GM06990 (cell line): ENCODE measurements at places on chromosomes 1 and 21.
A peak's percentile ranks its signal among the peaks of the same experiment; 100 is the strongest.

GRCh38 chr1:65170511-65171142 lies 22.6 kb downstream of the AK4 start:
- DNase-seq: no peak

DNA sequence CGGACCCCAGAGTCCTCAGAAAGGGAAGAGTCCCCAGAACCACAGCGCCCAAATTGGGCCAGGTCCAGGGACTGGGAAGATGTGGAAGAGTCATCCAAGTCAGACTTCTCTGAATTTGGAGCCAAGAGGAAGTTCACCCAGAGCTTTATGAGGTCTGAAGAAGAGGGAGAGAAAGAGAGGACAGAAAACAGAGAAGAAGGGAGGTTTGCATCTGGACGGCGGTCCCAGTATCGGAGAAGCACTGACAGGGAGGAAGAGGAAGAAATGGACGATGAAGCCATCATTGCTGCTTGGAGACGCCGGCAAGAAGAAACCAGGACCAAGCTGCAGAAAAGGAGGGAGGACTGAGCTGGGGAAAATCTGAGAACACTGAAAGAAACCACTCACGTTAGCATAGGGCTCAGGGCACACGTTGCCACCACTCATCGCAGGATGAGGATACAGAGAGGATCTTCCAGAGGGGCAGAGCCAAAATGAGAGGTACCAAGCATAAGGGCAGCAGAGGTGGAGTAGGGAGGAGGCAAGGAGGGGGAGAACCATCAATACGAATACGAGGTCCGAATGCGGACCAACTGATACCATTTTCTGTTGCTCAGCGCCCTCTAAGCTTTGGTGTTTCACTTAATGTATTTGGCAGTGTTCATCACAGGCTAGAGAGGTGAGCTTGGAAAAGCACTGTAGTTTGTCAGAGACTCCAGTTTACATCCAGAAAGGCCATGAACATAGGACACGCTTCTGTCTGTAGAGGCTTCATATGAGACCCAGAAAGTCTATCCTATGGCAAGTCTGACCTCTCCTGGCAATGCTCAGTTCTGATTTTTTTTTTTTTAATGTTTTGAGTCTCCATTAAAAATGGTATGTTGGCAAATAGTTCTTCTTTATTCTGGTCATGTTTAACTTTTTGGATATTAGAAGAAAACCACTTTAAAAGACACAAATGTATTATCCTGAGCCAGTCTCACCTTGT lies 34.7 kb downstream of the STYXL2 start:
- no peak for DNase-seq

DNA sequence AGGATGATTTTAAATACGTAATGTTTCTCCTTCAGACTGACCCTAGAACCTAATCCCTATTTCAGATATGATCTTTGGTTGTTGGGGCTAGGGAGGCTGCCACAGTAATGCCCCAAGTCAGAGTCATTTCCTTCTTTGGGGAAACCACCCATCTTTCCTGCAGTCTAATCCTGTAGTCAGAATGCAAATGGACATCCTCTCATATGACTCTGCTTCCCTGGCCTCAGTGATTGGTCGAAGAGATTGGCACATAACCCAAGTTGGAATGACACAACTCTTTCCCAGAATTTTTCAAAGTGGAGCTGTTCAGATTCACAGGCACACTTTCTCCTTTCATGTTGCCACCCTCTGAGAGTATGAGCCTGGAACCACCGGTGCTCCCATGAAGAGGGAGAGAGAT lies 58.8 kb upstream of the ZNF644 start:
- no peak for DNase-seq

- DNase-seq: no peak
These were observed 68.3 kb upstream of the RC3H1 start for GRCh38 chr1:174090471-174090870.

DNA sequence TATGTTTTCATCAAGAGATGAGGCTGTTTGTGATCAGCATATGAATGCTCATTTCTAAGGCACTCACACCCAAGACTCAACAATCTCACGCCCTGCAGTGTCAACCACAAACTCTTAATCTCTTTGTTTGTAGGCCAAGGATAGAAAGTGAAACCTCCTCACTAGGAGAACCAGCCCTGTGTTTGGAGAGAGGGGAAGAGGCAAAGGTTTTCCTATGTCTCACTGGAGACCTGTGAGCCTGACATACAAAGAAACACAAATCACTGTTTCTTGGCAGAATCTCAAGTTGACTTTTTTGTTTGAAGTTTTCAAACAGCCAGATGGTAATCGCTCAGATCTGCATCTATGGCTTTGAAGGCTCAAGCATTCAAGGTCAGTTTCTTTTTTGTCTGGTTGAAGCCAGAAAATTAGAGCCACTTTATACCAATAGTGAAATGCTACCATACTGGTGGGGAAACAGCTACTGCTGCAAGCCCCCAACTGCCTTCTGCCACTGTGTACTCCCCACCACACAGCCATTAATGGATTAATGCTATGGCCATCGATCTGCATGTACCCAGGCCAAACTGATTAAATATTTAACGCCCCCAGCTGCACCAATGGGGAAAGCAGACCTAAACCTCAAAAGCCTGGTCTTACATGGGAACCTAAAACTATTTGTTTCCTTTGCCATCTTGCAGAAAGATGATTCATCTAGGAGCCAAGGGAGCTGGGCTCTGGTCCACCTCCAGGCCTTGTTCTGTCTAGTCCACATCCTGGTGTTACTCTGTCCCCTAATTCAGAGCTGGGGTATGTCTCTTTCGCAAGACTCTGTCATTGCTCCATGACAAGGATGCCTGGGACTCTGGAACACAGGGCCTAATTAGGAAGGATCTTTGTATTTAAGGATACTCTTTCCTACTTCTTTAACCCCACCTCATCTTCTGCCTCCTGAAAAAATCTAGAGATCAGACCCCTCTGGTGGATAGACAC lies 16.3 kb downstream of the PDZK1 start:
- DNase-seq: peak; percentile 25

- DNase-seq: no peak
These were observed 16.0 kb downstream of the TYW3 start for GRCh38 chr1:74748960-74749359.

DNA sequence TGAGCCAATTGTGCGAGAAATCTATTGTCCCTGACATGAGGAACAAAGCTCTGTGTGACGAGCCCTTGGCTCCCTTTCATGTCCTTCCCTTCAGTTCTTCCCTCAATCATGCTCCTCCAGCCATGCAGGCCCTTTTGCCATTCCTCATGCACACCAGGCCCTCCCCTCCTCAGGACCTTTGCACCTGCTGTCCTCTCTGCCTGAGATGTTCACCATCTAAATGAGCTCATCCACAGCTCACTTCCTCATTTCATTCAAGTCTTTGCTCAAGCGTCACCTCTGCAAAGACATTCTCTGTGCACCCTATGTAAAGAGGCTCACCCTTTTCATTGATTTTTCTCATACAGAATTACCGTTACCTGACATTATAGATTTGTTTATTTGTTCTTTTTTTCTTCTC lies 43.7 kb downstream of the C8B start:
- DNase-seq: no peak

DNA sequence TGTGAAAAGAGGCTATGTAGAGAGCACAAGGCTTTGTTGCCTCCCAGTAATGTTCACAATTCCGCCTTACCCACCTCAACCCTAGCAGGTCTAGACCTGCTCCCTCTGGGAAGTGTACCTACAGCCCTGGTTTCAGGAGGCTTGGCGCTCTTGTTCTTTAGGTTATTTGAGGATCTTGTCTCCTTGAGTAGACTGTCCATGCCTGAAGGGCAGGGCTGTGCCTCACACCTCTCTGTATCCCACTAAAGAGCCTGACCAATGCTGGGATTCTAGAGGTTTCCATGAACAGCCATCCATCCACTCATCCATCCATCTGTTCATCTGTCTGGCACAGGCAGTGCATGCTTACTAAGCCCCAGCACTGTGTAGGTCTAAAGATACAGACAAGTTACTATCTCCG lies 1.0 kb downstream of the RAB7B start:
- no peak for DNase-seq

- no peak for DNase-seq
These were observed 38.2 kb downstream of the PKNOX1 start for GRCh38 chr21:43012596-43012995.

DNA sequence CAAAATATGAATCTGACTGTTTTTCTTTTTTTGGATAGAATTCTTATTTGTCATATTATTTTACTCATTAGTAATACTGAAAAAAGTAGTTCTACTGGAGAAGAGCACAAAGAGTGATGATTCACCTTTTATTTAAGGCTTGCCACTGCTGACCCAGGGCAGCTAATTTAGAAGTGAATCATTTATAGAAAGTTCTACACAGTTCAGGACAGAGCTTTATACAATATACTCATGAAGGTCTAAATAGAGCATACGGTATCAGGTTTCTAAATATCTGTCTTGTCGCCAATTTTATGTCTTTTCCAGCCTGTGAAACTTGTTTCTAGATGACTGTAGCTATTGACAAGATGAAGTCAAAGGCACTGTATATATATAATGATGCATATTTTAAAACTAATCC lies 25.0 kb downstream of the GIPC2 start:
- peak; percentile 22 for DNase-seq

- DNase-seq: no peak
These were observed 11.0 kb downstream of the KIF17 start for GRCh38 chr1:20706841-20707240.

GRCh38 chr1:28314547-28314941 lies 14.3 kb upstream of the MED18 start:
- no peak for DNase-seq

DNA sequence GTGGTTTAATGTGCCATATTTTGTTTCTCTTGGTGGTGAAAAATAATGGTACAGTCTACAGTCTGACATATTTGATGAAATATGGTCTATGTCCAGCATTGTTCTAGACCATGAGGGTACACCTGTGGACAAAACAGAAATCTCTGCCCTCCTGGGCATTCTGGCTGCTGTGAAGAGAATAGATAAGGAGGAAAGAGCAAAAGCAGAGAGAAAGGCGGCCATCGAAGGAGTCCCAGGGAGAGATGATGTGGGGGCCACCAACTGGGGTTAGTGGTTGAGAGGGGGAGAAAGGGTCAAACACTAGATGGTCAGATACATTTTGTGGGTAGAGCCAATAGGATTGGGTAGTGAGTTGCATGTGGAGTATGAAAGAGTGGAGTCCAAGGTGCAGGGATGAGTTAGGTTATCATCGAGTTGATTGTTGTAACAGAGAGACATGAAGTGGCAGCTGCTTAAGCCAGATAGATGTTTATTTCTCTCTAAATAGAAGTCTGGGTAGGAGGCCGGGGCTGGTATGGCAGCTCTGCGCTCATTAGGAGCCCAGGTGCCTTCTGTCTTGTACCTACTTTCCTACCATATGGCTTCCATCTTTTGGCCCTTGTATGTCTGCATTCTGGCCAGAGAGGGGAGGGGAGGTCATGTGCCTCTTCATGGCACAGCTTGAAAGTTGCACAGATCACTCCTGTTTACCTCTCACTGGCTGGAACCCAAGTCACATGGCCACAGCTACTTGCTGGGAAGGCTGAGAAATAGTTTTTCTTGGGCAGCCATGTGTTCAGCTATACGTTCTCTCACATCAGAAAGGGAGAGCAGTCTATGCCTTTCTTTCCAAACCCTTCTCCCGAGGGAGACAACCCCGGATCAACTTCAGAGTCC lies 13.0 kb downstream of the UBE4B start:
- no peak for DNase-seq

DNA sequence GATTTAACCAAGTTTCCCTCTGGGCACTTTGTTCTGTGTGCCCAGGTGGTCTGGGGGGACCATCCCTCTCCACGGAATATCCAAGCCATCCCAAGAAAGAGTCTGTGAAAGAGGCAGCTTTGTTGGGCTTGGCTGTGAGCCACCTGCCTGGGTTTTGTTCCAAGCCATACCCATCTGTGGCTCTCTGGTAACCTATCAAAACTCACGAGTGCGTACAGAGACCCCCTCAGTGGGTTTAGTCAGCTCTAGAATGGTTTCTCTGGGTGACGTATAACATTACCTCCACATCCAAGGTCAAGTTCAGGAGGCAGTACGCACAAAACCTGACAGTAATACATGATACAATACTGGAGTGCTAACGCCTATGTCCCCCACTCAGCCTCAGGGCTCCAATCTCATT lies 54.2 kb downstream of the DNTTIP2 start:
- DNase-seq: no peak

DNA sequence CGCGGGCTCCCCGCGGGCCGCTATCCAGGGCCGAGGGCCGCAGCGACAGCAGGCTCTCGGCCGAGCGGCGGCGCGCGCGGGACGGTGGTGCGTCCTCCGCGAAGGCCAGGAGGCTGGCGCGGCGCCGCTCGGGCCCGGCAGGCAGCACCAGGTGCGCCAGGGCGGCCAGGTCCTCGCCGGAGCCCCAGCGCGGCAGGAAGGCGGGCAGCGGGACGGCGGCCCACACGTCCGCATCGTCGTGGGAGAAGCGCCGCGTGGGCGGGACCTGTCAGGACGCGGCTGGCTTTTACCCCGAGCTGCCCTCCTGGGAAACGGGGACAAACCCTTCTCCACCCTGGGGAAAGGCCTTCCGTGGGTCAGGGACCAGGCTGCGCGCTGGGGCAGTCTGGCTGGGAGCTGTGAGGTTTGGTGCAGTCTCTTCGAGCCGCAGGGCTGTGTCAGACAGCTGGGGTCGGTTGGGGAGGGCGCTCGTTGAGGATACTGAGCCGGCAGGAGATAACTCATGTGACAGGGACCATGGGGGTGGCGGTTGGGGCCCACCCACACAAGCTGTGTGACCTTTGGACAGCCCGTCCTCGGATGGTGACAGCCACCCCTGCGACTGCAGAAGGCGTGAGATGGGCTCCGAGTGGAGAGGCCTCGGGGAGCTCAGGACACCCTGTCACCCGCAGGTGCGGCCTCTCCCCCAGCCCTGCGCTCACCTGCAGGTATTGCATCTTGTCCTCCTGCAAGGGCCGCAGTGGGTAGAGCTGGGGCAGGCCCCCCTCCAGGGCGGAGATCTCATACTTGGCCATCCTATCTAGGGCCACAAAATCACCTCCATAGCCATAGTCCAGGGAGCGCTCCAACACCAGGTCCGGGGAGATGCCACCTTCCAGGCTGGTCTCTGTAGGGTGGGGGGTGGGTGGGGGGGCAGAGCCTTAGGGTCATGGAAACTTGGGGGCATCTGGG lies 6.0 kb downstream of the HES3 start:
- no peak for DNase-seq

- no peak for DNase-seq
These were observed 4.3 kb downstream of the PEA15 start for GRCh38 chr1:160209321-160210046.
